IPS-NIHi11 (cell line): ENCODE measurements at places on chromosomes 7 and 10.

DNA sequence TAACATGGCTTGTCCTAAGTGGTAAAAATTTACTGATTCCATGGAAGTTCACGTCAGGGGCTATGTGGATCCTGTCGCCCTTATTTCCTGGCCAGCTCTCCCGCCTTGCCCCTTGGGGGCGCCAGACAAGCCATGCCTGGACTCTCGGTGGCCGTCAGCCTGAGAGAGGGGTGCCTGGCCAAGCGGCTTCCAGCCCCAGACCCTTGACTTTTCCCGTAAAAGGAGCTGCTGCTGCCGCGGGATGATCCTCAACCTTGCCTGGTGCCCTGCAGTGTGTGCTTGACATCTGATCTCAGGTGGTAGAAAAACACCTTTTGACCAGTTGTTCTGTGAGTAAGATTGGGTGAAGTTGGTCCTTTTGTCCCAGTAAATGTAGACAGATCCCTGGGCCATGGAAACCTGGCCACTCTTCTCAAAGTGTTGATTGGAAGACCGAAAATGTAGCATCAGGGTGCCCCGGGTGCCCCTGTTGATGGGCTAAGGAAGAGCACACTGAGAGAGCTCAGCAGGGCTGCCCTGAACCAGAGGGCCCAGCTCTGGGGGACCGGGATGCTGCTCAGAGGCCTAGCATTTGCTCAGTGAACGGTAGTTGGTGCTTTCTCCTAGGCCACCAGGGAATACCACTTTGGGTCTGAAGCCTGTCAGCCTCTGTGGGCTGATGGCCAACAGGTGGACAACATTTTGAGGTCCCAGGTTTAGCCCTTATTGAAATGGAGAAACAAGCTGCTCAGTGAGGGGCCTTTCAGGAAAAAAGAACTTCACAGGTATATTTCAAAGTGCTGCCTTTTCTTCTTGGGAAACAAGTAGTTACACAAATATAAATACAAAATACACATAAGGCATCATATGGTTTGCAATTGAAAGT, 162.5 kb downstream of the LRMDA start:
- peak; percentile 75 for DNase-seq

GRCh38 chr10:112059220-112059619, 124.3 kb downstream of the GPAM start:
- peak; percentile 14 for DNase-seq

DNA sequence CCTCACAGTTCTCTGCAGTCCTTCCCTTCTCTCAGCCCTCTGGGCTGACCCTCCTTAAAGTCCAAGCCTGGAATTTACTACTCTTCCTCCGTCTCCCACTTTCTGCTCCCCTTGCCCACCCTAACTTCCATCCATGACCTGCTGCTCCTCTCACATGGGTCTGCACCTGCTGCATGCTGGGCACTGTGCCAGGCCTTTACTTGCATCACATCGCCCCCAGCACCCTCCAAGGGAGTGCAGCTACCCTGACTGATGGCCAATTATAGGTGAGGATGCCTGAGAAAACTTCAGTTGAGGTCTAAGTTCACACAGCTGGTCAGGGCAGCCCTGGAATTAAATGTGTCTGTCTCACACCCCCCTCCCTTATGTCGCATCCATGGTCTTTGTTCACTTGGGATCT, 53.6 kb upstream of the ZPBP start:
- no peak for DNase-seq

- DNase-seq, result no peak
Observed at GRCh38 chr10:12907656-12908055, 93.9 kb downstream of the CCDC3 start.

- no peak for DNase-seq
Observed at GRCh38 chr10:101716891-101717659, 22.1 kb upstream of the FBXW4 start.

- DNase-seq, result no peak
Observed at GRCh38 chr10:5538446-5538845, 13.7 kb downstream of the CALML3 start.

DNA sequence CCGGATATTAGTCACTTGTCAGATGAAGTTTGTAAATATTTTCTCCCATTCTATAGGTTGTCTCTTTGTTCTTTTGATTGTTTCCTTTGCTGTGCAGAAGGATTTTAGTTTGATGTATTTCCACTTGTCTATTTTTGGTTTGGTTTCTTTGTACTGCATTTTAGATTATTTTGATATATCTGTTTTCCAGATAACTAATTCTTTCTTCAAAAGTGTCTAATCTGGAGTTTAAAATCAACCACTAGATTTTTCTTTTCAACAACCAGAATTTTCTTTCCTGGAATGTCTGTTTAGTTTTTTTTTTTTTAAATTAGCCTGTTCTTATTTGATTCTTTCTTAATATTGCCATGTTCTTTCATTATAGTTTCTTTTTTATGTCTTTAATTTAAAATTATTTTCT, 116.8 kb upstream of the INHBA start:
- no peak for DNase-seq

GRCh38 chr10:81019029-81019890, 481.6 kb downstream of the SH2D4B start:
- DNase-seq, result peak; percentile 57

GRCh38 chr7:139543801-139544603, 20.5 kb downstream of the CLEC2L start:
- DNase-seq, result peak; percentile 72

DNA sequence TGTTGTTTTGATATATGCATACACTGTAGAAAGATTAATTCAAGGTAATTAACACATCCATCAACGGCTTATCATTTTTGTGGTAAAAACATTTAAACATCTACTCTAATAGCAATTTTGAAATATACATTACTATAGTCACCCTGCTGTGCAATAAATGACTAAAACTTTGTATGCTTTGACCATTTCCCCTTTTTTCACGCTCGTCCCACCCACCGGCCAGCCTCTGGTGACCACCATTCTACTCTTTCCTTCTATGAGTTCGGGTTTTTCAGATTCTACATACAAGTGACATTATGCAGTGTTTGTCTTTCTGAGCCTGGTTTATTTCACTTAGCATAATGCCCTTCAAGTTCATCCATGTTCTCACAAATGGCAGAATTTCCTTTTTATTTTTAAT, 21.3 kb downstream of the CYCS start:
- no peak for DNase-seq

DNA sequence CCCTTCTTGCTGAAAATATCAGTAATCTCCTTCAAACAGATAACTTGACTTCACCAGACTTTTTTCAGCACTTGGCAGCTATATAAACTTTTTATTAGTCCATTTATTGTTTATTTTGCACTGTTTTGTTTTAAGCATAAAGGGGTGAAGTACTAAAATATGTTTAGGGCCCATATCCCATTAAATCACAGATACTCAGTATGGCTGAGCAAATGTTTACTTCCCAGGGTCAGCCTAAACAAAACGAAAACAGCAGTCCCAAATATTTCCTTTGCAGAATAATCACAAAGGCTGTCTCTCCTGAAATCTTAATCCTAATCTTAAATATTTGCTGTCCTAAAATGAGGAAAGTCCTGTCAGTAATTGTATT, 649.6 kb downstream of the TNS3 start:
- no peak for DNase-seq

DNA sequence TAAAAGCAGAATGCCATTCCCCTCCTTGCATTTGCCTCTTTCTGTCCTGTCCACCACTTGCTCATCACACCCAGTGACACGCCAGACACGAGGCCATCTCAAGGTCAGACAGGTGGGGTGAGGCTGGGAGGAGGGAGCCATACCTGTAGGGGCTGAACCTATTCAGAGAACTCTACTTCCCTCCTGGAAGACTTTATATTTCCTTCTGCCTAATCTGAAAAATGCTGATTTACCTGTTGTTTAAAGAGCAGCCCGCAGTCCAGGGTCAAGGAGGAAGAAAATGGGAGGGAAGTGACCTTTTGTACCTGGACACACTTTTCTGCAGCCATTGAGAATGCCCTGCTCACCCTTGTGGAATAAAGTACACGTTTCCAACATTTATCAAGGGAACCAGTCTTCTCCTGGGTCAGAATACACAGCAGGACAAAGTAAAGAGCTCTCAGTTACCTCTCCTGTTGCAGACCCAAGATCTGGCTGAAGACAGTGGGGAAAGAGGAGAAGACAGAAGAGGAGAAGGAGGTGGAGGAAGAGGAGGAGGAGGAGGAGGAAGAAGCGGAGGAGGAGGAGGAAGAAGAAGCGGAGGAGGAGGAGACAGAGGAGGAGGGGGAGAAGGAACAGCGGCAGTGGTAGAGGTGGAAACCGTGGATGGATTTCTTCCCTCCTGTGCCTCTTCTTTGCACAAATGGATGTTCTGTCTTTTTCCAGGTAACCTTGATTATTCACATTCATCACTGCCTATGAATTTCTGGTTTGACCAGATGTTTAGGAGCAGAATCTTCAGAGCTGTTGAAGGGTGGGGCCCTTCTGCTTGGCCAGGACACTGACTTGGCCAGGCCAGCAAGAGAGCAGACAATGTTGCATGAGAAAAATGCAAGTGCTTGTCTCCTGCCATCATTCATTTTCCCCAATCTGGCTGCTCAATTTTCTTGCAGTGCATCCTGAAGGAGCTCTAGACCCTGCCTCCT, 1.2 kb upstream of the BLNK start:
- no peak for DNase-seq

- DNase-seq, result no peak
Observed at GRCh38 chr7:12211711-12212485, 804 bp downstream of the TMEM106B start.

GRCh38 chr7:71611986-71612385, 480.0 kb downstream of the GALNT17 start:
- no peak for DNase-seq

GRCh38 chr10:123666318-123667236, at the start of gene GPR26:
GPR26 (plus strand) TSS chr10:123666355; CDS start chr10:123666408, 53 bp downstream.
- DNase-seq, result peak; percentile 83

DNA sequence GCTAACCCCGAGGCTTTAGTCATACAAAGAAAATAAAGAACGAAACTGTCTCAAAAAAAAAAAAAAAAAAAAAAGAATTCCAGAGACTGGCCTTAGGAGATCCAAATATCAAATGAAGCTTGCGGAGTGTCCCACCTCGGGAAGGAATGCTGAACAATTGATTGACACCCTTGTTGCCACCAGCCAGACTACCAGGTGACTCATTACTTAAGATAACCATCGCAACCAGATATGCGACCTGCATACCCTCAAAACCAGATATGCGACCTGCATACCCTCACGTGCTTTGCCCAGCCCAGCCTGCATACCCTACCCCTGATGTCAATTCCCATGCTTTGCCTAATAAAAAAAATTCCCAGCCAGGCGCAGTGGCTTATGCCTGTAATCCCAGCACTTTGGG, 2.7 kb upstream of the PRKRIP1 start:
- DNase-seq, result no peak

DNA sequence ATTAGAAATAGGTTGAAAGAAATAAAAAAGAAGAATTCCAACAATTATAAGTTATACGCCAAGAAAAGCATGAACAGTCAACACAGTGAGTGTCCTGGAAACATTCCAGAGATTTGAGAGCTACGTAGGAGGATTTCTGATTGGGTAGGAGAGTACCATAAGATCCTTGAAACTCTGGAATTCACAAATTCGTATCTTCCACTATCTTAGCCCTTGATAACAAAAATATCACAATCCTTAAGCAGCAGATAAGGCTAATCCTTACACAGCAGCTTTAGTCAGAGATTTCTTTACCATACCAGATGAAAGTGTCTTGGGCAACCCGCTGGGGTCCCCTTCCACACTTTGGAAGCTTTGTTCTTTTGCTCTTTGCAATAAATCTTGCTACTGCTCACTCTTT, 8.2 kb downstream of the TPK1 start:
- DNase-seq, result no peak

GRCh38 chr7:152884321-152884720, 124.8 kb downstream of the ACTR3B start:
- no peak for DNase-seq

- no peak for DNase-seq
Observed at GRCh38 chr7:68816491-68816890, 781.8 kb upstream of the AUTS2 start.

GRCh38 chr10:35789996-35790395, 147.9 kb upstream of the FZD8 start:
- no peak for DNase-seq

DNA sequence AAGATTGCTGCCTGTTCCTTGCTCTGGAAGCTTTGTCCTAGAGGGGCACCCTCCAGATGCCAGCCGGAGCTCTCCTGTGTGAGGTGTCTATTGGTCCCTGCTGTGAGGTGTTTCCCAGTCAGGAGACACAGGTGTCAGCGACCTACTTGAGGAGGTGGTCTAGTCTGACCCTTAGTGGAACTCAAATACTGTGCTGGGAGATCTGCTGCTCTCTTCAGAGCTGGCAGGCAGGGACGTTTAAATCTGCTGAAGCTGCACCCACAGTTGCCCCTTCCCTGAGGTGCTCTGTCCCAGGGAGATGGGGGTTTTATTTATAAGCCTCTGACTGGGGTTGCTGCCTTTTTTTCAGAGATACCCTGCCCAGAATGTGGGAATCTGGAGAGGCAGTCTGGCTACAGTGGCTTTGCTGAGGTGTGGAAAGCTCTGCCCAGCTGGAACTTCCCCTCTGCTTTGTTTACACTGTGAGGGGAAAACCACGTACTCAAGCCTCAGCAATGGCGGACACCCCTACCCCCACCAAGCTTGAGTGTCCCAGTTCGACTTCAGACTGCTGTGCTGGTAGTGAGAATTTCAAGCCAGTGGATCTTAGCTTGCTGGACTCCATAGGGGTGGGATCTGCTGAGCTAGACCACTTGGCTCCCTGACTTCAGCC, 119.2 kb downstream of the PPP1R9A start:
- no peak for DNase-seq

- DNase-seq, result no peak
Observed at GRCh38 chr7:20601121-20601520, 14.3 kb upstream of the ABCB5 start.

DNA sequence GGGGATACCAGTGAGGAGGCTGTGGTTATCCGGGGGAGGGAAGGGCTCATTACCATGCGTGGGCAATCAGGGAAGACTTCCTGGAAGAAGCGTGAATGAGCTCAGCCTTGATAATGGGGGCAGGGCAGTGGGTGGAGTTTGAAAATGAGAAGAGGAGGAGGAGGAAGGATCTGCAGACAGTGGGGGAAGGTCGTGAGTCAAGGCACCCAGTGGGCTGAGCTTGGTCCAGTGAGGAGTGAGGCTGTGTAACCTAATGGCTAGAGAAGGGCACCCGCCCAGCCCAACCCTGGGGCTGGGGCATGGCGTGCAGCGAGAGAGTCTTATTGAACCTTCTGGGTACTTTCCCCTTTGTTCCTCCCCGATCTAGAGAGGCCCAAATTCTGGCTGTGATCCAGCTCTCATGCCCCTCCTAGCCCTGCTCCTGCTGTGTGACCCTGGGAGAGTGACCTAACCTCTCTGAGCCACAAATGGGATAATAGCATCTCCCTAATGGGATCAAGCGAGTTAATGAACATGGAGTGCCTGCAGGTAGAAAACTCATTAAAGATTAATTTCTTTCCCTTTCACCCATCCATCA, 31.5 kb downstream of the CLIP2 start:
- DNase-seq, result no peak

DNA sequence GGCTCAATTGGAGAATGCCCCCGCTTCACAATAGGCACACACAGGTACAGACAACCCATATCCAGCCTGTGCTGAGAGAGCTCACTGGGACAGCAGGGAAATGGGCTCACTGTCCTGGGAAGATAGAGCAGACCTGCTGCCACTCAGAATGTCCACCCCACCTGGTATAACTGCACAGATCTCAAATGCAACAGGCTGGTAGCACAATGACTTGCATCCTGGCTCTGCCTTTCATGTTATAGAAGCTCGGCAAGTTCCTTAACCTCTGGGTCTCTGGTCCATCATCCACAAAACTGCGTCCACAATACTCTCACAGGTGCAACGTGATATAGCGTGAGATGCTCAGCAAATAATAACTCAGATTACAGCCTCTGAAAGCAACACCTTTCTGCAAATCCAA, 295.4 kb downstream of the GRID1 start:
- DNase-seq, result no peak

GRCh38 chr10:2978111-2978510, 89.2 kb upstream of the PFKP start:
- peak; percentile 49 for DNase-seq
